Frontal cortex (tissue), 4 donors: ENCODE measurements at places on chromosomes 11 and 22.

DNA sequence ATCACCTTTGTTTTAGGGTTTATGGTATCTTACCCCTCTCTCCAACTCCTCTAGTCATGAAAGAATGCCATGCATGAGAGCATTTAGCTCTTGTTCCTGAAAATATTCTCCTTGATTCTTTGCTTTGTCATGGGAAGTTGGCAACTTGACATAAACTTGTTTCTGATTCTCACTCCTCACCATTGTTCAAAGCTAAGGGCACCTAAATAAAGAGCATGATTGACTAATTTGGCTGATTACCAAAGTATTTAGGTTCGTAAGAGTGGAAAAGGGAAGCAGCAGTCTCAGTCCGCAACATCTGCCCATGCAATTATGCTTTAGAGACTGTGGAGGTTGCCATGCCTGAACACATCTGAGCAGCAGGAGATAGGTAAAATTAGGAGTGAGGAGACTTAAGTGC lies 26.4 kb downstream of the OR52K1 start:
- DNase-seq: no peak

GRCh38 chr11:78292109-78292803 lies 103.5 kb downstream of the USP35 start:
- DNase-seq: no peak

DNA sequence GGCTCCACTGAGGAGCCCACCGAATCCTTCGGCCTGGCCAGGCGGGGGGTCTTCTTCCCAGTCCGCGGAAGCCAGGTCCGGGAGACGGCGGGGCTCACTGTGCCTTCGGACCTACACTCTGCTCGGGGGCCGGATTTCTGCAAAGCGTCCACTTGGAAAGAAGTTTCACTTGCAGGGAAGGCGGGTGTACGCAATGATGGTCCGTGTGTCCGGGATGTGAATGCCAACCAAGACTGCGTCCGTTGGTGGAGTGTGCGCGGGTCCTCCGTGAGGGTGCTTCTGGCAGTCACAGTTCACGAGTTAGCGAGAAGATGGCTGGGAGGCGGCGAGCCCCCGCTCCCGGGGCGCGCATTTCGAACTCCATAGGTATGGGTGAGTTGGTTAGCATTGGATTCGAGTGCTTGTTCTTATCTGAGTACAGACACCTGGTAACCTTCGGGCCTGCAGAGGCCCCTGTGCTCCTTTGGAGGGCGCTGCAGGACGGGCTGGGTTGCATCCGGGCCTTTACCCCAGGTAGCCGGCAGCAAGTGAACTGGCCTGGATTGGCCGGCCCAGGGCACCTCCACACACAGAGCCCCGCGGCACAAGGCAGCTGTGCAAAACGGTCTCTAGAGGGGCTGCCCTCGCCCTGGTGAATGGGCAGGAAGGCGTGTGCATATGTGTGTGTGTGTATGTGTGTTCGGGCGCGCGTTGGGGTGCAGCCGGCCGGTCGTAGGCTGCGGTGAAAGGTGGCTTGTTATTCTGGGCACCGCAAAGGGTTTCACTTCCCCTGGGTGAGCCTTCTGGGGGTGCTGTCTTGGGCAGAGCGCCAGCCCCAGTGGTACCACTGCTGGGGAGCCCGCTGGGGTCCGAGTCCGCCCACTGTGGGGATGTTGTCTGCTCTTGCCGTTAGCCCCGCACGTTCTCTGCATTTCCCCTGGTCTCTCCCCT lies 13.3 kb upstream of the CYP2R1 start:
- no peak for DNase-seq

DNA sequence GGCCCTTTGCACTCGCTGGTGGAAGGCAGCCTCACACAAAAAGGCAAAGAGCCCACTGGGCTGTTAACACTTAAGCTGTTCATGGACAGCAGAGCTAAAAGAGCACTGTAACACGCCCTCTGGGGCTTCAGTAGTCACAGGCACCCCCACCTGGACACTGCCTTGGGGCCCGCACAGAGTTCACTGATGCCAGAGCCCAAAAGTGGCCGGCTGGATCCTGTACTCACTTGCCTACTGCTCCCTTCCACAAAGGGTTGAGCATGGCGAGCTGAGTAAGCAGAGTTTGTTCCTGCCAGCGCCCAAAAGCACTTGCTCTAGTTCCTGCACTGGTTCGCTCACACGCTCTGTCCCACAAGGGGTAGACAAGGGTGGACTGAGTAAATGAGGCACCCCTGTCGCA lies 78.8 kb downstream of the RELT start:
- DNase-seq: no peak

GRCh38 chr11:129402206-129403171 lies 26.8 kb downstream of the BARX2 start:
- DNase-seq: no peak

DNA sequence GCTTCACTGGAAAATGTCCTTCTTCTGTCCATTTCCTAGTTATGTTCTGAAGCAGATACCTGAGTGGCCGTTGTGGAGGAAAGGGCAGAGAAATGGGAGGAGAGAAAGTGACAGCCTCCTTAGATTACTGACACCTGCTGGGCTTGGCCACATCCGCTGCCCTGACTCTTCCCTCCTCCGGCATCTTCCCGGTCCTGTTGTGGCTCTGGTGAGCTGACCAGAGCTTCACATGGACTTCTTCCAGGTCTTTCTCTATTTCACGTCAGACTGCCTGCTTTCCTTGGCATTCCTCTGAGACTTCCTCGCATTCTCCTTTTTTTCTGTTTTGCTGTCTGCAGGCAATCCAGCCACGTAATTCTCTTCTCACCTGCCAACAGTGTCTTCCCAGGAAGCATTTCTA lies 138.7 kb upstream of the E2F8 start:
- no peak for DNase-seq

- DNase-seq: no peak
These were observed 303.6 kb downstream of the SOX6 start for GRCh38 chr11:16052750-16053149.

- DNase-seq: no peak
These were observed 186.7 kb downstream of the CADM1 start for GRCh38 chr11:115317277-115318185.

- DNase-seq: no peak
These were observed 207.0 kb downstream of the DDX10 start for GRCh38 chr11:108871867-108872266.

- DNase-seq: no peak
These were observed 24.8 kb downstream of the F2 start for GRCh38 chr11:46743693-46744339.

DNA sequence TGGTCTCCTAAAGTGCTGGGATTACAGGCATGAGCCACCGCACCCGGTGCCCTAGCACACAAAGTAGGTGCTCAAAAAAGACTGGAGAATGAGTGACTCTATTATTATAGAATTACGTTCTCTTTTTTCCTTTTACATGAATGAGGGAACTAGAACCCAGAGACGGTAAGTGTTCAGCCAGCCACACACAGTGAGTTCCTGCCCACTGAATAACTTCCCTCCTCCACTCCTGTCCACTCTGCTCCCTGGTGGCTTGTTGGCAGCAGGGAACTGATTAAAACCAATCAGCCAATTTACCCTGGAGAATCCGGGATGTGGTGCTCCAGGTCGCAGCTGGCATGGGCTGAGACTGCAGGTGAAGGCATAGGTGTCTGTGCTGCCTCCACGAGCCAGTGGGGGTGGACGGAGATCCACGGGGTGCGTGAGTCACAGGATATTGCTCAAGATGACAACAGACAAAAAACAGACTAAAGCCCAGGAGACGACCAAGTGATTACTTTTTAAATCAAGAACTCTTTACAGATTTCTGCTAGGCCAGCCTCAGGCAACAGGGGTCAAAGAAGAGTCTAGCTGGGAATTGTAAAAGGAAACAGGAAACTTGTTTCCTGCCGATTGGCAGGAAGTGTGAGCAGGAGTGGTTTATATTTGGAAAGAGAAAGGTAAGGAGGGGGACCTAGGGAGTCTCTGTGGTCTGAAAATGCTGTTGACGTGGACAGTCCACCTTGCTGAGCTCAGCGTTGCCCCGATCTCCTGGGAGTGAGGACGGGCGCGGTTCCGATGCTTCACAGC lies 95.2 kb upstream of the TP53I11 start:
- no peak for DNase-seq
